ENCODE measurements at places on chromosomes 3 and 15. TPM values are rescaled to one million over a fixed set of nuclear protein-coding genes. Genes with fewer than 3 reads are reported as not detected.

The MYZAP gene
- total RNA-seq, result 7.9 TPM

The CCR8 gene
- total RNA-seq, result not detected

The OR5K2 gene
- total RNA-seq, result not detected

The TRAT1 gene
- not detected for total RNA-seq

The GNAI2 gene
- 232 TPM for total RNA-seq

The VIPR1 gene
- total RNA-seq, result 0.15 TPM

The LINGO1 gene
- not detected for total RNA-seq

The MAP2K1 gene
- 65.6 TPM for total RNA-seq

The RTP3 gene
- 0.20 TPM for total RNA-seq

The TTLL13 gene
- total RNA-seq, result not detected

The THSD4 gene
- 5.3 TPM for total RNA-seq

The LTF gene
- total RNA-seq, result 0.52 TPM

The GCSAM gene
- total RNA-seq, result not detected

Measured in M059J (cell line).